Kidney glomerular epithelial cell (primary cell): ENCODE measurements at places on chromosomes 3 and 15.

GRCh38 chr3:197888511-197888910 lies 61.5 kb upstream of the RPL35A start:
- DNase-seq: no peak

DNA sequence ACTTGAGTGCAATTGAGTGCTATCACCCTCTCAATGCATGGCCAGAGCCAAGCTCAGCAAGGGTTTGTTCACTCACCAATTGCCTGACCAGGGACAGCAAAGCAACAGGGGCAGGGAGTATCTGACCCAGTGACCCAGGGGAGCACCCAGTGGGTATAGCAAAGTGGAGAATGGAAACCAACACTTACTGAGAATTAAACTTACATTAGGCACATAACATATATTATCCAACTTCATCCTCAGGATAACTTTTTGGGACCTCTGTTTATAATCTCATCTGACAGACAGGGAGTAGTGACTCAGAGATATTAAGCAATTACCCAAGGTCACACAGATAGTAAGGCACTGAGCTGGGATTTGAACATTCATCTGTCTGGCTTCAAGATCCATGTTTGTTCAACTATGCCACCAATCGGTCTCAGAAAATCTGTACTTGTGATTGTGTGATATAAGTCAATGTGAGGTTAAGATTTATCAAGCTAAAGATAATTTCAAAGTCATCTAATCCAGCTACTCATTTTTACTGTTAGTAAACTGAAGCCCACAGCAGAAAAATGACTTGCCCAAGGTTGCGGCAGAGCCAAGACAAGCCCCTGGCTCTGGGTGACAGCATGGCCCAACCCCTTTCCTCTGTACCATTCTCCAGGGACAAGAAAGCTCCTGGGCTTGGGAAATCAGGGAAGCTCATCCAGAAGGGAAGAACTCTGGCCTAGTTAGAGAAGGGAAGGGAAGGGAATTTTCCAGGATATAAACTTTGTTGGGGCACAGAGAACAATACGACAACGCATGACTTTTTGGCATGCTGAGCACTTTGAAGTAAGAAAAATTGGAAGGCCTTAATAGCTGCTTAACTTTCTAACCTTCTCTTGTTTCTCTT lies 138.0 kb upstream of the SMAD3 start:
- no peak for DNase-seq

DNA sequence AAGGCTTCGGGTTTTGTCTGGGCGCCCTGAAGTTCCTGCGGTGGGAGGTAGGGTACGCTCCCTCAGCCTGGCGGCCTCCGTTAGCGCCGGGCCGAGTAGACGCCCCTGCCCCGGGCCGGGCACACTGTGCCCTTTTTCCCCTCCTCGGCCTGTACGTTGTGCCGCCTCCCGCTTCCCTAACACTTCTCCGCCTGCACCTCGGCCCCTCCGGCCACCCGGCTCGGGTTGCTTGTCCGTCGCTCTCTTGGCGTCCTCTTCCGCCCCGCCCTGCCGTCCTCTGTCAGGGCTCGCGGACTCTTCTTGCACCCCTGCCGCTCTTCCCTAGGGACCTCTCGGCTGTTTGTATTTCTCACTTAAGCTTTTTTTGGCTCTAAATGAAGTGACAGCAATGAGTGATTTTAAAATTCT lies 384 bp downstream of the KNL1 start:
- peak; percentile 55 for DNase-seq

GRCh38 chr3:179348325-179349013 lies 960 bp downstream of the MFN1 start:
- no peak for DNase-seq

- DNase-seq: no peak
These were observed 73.1 kb upstream of the SPATA12 start for GRCh38 chr3:56987238-56987895.

- no peak for DNase-seq
These were observed 41.2 kb downstream of the HES1 start for GRCh38 chr3:194177141-194177540.

DNA sequence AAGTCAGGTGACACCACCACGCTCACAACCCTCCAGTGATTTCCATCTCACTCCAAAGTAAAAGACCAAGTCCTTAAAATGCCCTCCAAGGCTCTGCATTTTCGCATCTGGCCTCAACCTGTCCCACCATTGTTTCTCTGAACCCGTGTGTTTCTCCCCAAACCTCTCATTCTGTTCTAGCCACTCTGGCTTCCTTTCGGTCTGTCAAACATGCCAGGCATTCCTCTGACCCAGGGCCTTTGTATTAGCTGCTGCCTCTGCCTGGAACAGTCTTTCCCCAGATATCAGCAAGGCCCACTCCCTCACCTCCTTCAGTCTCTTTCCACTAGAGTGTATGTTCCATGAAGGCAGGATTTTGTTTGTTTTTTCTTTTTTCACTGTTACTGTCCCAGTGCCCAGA lies 16.0 kb downstream of the MAP2K5 start:
- DNase-seq: no peak

DNA sequence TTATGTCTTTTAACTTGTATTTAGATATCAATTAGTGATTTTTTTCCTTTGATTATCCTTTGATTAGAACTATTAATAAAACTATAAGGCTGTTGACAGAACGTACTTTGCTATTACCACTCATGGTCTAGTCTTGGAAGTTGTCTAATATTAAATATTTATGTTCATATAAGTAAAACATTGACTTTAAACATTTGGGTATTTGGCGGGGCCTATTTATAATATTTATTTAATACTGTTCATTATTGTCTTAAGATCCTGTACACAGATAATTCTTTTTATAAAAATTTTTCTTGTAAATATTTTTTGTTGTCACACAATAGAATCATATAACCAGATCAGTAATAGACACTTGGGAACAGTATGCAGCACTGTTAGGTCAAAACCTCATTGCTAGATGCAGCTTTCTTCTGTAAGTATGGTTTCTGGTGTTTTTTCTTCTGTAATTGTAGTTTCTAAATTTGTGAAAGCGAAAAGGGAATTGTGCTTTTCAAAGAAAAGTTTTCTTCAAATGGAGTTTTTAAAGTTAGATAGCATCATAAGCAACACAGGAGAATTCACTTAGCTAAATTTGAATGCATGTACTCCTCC lies 93.4 kb downstream of the FNDC3B start:
- no peak for DNase-seq

DNA sequence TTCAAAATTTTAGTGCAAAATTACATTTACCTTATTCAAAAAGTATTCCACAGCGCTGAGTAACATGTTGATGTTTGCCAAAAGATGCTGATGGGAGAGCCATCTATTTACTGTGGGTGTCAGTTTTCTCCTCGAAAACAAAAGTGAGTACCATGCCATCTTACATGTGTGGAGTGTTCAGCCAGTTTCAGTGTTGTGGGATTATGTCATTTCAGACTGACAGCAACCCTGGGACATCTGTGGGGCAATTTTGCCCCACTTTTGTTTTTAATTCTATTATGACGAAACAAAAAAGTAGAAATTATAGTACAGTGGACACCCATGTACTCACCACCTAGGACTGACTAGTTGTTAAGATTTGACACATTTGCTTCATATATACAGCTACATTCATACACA lies 19.6 kb downstream of the SLCO3A1 start:
- no peak for DNase-seq

GRCh38 chr3:4956738-4957137 lies 22.5 kb upstream of the BHLHE40 start:
- DNase-seq: no peak

- DNase-seq: no peak
These were observed 7.1 kb upstream of the LXN start for GRCh38 chr3:158679547-158680000.

DNA sequence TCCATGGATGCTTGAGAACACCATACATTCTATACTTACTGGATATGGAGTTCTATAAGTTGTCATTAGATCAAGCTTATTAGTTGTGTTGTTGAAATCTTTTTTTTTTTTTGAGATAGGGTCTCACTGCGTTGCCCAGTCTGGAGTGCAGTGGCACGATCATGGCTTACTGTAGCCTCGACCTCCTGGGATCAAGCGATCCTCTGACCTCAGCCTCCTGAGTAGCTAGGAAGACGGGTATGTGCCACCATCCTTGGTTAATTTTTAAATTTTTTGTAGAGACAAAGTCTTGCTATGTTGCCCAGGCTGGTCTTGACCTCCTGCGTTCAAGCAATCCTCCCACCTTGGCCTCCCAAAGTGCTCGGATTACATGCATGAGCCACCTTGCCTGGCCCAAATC lies 12.5 kb upstream of the NCBP2 start:
- DNase-seq: no peak

DNA sequence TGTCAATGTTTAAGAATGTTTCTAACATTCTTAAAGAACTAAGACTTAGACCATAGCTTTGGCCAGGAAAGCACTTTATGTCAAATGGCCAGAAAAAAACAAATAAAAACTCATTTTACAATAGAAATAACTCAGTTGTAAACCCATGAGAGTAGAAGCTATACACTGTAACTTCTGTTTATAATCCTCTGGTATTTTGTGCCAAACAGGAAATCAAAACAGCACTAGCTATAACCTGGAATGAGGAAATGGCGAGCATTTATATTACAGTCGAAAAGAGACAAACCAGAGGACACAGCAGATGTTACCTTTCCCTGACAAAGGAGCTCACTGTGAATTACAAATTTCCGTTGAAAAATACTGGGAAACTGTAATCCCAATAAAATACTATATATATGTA lies 10.3 kb downstream of the GK5 start:
- peak; percentile 16 for DNase-seq

- no peak for DNase-seq
These were observed 8.3 kb upstream of the ANKDD1A start for GRCh38 chr15:64903326-64903950.
